ENCODE measurements at places on chromosomes 2 and 18.

DNA sequence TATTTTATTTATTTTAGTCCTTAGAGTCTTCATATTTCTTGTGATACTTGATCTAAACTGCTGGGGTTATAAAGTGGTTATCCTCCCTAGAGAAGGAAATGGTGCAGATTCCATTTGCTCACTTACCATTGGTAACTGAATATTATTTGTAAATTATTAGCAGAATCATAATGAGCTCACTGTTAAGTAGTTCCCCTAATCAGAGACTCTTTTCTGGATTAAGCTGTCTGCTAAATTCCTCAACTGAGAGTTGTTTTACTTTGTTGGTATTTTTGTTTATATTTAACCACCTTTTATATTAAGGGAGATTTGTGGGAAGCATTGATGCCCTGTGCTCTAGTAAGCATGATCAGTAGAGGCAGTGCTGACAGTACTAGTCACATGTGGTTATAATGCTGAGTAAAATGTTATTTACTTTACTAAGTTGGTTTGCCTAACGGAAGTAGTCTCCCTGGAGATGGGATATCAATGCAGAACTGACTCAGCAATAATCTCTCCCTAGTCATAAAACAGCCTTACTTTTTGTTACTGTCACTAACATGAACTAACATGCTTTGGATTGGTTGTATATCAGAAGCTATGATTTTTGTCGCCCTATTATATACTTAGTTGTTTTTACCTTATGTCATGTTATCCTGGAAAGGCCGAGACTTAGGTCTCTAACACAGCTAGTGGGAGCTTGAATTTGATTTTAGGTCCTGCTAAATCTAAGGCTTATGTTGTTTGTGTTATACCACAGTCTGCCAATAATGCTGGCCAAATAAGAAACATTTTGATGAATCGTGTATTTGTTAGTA is 166.7 kb downstream of the MCFD2 start:
- no peak for DNase-seq

DNA sequence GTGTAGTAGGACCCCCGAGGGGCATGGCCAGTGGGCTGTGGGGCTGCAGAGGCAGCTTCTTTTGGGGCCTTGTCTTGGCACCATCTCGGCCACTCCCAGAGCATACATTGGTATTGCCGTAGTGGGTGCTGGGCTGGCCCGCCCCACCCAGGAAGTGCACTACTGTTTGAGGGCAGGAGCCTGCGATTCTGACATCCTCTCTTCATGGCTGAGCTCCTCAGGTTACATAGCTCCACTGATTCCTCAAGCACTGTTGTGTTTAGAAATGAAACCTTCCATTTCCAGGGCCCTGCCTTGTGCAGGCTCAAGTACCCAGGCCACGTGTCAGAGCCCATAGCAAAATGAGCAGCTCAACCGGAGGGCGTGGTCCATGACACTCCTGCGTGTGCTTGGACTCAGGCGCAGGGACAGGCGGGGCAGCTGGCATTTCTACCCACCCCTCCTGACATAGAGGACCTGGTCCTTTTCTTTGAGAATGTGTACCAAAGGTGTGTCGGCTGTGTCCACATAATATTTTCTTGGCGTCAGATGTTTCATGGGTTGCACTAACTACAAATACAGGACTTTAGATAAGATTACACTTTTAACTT is 67.9 kb downstream of the DGKD start:
- DNase-seq: no peak

DNA sequence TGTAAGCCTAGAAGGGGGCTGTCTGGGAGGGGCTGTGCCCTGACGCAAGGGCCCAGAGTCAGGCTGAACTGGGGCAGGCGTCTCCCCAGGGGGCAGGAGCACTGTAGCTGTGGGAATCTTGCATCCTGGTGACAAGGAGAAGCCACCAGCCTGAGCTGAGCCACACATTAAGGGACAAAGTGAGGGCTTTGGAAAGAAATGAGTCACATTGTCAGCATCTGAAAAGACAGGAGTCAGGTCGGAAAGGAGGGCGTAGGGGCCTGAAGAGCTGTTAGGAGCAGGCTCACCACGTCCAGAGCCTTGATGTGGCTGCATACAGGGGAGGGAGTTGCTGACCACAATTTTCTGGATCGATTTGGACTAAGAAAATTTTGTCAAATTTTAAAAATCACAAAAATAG is 298.6 kb downstream of the CYP26B1 start:
- no peak for DNase-seq

DNA sequence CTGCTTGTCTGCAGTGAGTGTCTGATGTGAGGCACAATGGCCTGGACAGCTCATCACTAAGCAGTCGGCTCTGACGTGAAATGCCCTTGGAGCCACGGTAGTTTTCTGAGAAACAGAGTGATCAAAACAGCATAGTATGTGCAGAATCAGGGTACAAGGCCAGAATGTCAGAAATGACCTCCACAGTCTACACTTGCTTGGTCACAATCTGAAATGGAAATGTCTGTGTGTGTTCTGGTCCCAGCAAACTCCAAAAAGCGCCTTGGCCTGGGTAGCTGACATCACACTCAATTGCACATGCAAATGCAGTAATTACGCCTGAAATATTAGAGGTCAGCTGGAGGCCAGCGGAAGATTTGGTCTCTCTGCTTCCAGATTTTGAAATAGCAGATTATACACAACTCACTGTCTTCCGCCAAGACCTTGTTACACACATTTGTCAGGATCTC is 95.4 kb downstream of the CTAGE1 start:
- no peak for DNase-seq

- DNase-seq: no peak
These were observed 543.5 kb upstream of the SPHKAP start for GRCh38 chr2:228725031-228725430.

DNA sequence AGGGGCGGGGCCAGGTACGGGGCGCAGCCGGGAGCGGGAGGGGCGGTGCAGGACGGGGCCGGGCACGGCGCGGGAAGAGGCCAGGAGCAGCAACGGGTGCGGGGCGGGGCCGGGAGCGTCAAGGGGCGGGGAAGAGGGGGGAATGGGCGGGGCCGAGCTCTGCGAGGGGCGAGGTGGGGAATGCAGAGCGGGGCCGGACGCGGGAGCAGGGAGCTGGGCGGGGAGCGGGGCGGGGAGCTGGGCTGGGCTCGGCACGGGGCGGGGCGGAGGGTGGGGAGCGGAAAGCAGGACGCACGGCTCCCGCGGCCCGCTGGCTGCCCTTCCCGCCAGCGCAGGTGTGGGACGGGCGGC is at the start of gene IMPA2:
Gene IMPA2, plus strand, starts transcription at position 316 of the 351 bp plus-strand sequence. CDS start 163 bp downstream, outside the sequence.
- DNase-seq: no peak

- DNase-seq: no peak
These were observed 159.0 kb upstream of the SETBP1 start for GRCh38 chr18:44521668-44522022.

- peak; percentile 52 for DNase-seq
These were observed 95.1 kb downstream of the MTCL1 start for GRCh38 chr18:8800445-8800844.

DNA sequence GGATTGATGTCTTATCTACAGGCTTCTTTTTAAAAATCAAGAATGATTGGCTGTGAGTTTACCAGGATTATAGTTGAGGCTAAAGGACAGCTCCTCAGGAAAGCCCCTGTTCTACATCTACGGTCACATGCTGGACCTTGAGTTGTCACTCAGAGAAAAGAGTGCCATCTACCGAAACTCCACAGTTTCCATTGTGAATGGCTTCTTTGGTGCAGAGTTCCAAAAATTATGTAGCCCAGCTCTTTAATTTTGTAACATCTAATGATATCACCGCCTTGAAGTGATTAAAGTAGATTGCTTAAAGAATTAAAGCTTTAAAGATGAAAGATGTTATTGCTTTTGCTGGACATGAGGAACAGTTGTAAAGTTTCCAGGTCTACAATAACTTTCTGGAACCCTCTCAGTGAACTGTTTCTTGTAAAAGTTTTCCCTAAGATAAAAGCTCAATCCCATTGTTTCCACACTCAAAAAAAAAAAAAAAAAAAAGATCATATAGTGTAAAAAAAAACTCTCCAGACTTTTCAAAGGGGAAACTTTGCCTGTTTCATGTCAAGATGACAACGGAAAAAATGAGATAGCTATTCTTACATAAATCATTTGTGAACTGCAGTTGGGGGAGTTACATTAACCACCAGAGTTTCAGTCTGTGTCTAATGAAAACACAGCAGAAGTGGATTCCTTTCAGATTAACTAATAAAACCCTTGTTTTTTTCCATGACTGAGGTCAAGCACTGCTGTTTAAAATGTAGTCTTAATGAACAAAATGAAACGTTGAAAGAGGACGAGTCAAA is 4.3 kb downstream of the COL3A1 start:
- DNase-seq: peak; percentile 19

- no peak for DNase-seq
These were observed 41.2 kb downstream of the MBP start for GRCh38 chr18:77091366-77091765.

GRCh38 chr18:9578306-9578705 is 36.1 kb downstream of the PPP4R1 start:
- DNase-seq: no peak

DNA sequence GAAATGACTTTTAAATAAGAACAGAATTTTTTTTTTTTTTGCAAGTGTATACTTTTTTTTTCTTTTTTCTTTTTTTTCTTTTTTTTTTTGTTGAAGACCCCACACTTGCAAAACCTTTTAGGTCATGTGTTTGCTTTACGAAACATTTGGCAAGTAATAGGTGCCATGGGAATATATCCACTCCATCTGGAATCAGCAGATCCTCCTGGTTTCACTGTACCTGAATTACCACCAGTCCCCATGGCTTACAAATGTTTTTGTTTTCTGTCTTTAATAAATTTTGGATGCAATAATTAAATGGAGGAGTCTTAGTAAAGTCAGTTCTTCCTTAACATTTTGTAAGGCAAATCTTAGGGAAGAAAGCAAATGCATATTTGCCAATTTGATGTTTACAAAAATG is 559.7 kb upstream of the ZEB2 start:
- no peak for DNase-seq
